Stimulated activated CD8-positive, alpha-beta memory T cell treated with anti-CD3 and anti-CD28 coated beads, Interleukin-4, amount 100 ng/mL, for 1 hour (primary cell): ENCODE measurements at places on chromosomes 2 and 18.

GRCh38 chr18:8976606-8977005 lies 125.9 kb upstream of the NDUFV2 start:
- DNase-seq, result no peak

DNA sequence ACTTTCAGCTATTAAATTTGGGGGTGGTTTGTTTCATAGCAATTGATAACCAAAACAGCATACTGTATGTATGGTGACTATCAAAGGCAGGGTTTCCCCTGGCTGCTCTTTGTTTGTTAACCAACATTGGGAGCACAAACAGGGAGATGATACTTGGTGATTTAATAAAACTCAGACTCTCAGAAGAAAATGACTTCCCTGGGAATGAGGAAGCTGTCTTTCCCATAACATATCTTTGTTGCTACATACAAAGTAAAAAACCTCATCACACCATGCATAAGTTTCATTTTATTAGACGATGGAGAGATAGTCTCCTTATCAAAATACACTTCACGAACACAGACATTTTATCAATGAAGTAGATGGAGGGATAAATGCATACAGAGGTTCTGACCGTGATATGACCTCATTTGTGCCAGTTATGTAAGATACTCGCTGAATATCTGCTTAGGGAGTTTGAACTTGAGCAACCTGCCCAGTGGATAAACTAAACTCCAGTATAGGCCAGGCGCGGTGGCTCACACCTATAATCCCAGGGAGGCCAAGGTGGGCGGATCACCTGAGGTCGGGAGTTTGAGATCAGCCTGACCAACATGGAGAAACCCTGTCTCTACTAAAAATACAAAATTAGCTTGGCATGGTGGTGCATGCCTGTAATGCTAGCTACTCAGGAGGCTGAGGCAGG lies 3.8 kb upstream of the NFE2L2 start:
- DNase-seq, result no peak

GRCh38 chr2:172177996-172178395 lies 75.3 kb upstream of the DLX2 start:
- DNase-seq, result no peak

DNA sequence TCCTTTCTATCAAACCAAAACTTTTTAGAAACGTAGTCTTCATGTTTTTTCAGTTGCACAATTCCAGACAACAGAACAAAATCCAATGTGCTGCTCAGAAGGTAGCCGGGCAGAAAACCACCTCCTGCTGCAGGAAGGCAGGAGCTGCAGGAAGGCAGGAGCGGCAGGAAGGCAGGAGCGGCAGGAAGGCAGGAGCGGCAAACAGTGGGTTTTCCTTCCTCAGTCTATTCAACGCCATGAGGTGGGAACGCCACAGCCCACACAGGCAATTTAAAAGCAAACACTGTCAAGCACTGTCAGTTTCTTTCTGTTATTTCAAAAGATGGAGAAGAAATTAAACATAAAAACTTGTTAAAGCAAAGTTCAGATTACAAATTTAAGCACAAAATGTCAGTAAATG lies 601.2 kb upstream of the SALL3 start:
- DNase-seq, result no peak
